NCI-H510A treated with DMSO at 0.1 percent for 48 hours (cell line): ENCODE measurements at places on chromosomes 3 and 15.
A peak's percentile ranks its signal among the peaks of the same experiment; 100 is the strongest.

GRCh38 chr3:138799822-138800221, 34.9 kb downstream of the PIK3CB start:
- no peak for DNase-seq

- DNase-seq = no peak
Observed at GRCh38 chr3:96039632-96040031, 774.8 kb upstream of the EPHA6 start.

GRCh38 chr3:142530296-142530695, 48.2 kb downstream of the ATR start:
- DNase-seq = no peak

GRCh38 chr15:39783244-39783820, 691 bp upstream of the FSIP1 start:
- peak; percentile 20 for DNase-seq

GRCh38 chr3:76735152-76735551, 304.7 kb upstream of the ROBO2 start:
- DNase-seq = no peak

GRCh38 chr3:189304465-189305351, 132.9 kb downstream of the TPRG1 start:
- peak; percentile 96 for DNase-seq
